ENCODE measurements at places on chromosomes 5 and 9. TPM values are rescaled to one million over a fixed set of nuclear protein-coding genes. Genes with fewer than 3 reads are reported as not detected.
A peak's percentile ranks its signal among the peaks of the same experiment; 100 is the strongest.

- no peak overlapping the region for H3K27ac ChIP-seq
- DNase-seq, result no peak
- H3K27me3 ChIP-seq, result peaks cover 86% of the 10 kb centered on the region
- peaks cover 28% of the 10 kb centered on the region for H3K36me3 ChIP-seq
- H3K4me3 ChIP-seq, result peak overlapping the region; percentile 70
Observed at GRCh38 chr9:21974343-21974721, 19.9 kb downstream of the CDKN2A start.

DNA sequence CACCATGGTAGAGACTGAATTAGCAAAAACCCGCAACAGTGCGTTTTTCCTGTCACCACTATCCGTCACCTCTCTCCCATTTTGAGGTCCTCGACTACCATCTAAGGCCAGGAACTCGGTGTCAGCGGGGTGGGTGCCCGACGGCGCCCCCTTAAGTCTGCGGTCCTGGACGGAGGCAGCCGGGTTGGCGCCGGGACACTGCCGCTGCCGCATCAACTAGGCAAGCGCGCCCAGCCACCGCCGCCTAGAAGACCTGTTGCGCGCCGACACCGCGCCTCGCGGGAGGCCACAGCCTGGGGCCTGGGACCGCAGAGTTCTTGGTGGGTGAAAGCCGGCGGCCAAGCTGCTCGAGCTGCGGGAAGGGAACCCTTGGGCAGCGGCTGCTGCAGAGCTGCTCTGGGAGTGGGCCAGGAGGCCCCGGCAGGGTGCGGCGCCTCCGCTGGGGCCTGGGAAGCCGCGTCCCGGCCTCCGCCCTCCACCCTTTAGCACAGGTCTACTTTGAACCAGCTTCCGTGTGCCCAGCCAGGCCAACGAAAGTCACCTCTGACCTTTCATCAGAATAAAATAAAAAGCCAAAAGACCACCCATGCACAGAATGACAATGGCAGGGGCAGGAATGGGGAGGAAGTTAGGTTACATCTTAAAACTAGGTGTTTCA is 3.5 kb downstream of the FOXB2 start:
- peaks cover 62% of the 10 kb centered on the region for H3K27me3 ChIP-seq
- H3K4me3 ChIP-seq, result no peak overlapping the region
- DNase-seq, result no peak
- H3K4me1 ChIP-seq, result peaks cover 14% of the 10 kb centered on the region
- no peak overlapping the region for H3K27ac ChIP-seq
- H3K36me3 ChIP-seq, result peaks cover 8% of the 10 kb centered on the region

- H3K4me3 ChIP-seq, result no peak overlapping the region
- no peaks in the 10 kb centered on the region for H3K36me3 ChIP-seq
- H3K27ac ChIP-seq, result no peak overlapping the region
- H3K4me1 ChIP-seq, result no peaks in the 10 kb centered on the region
- peaks cover 5% of the 10 kb centered on the region for H3K27me3 ChIP-seq
Observed at GRCh38 chr9:87189006-87189405, 241.7 kb upstream of the GAS1 start.

DNA sequence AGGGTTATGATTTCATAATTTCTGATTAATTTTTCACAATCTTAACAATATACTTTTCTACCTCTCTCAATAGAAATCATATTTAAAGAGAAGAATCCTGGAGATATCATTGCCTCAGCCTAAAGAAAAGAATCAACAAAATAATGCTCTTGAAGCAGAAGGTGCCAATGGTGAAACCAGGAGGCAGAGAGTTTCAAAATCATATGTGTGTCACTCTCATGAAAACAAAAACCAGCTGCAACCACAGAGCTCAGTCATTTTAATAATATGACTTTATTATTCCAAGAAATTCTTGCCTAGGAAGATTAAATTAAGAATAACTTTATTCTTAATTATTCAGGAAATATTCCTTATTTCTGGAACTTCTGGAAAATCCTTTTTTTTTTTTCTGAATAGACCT is 266.8 kb upstream of the ACTBL2 start:
- peaks cover 3% of the 10 kb centered on the region for H3K27me3 ChIP-seq
- H3K4me3 ChIP-seq, result no peak overlapping the region
- no peak overlapping the region for H3K27ac ChIP-seq
- no peaks in the 10 kb centered on the region for H3K4me1 ChIP-seq
- H3K36me3 ChIP-seq, result no peaks in the 10 kb centered on the region

- H3K36me3 ChIP-seq, result peaks cover 2% of the 10 kb centered on the region
- no peaks in the 10 kb centered on the region for H3K27me3 ChIP-seq
- H3K4me3 ChIP-seq, result no peak overlapping the region
- H3K4me1 ChIP-seq, result no peaks in the 10 kb centered on the region
- DNase-seq, result no peak
Observed at GRCh38 chr5:61479850-61480614, 148.0 kb downstream of the ZSWIM6 start.

GRCh38 chr5:2544003-2544402 is 207.5 kb downstream of the IRX2 start:
- no peak overlapping the region for H3K4me3 ChIP-seq
- no peak overlapping the region for H3K27ac ChIP-seq
- H3K4me1 ChIP-seq, result no peaks in the 10 kb centered on the region
- H3K36me3 ChIP-seq, result no peaks in the 10 kb centered on the region

GRCh38 chr9:37534412-37534811 is 41.8 kb downstream of the FBXO10 start:
- no peaks in the 10 kb centered on the region for H3K4me1 ChIP-seq
- no peaks in the 10 kb centered on the region for H3K36me3 ChIP-seq
- no peak overlapping the region for H3K27ac ChIP-seq

DNA sequence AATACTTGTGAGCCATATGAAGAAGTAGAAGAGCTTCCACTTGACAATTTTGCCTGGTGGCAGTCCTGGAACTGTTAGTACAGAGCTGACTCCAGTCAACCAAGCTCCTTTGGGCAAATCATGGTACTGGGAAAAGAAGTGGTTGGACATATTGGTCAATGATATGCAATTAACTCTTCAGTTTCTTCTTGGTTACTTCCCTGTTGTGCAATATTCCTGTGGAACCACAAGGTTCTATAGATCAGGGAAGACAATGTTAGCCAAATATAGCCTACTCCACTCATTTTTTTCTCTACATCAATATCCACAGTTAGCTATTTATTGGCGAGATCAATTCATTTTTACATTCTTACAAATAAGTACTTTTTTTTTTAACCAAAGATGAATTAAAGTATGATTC is 14.4 kb upstream of the GDA start:
- no peak overlapping the region for H3K4me3 ChIP-seq
- no peaks in the 10 kb centered on the region for H3K4me1 ChIP-seq
- H3K27ac ChIP-seq, result no peak overlapping the region

GRCh38 chr9:89751079-89751825 is 146.4 kb downstream of the GADD45G start:
- no peak for DNase-seq
- no peak overlapping the region for H3K27ac ChIP-seq
- H3K4me3 ChIP-seq, result no peak overlapping the region

DNA sequence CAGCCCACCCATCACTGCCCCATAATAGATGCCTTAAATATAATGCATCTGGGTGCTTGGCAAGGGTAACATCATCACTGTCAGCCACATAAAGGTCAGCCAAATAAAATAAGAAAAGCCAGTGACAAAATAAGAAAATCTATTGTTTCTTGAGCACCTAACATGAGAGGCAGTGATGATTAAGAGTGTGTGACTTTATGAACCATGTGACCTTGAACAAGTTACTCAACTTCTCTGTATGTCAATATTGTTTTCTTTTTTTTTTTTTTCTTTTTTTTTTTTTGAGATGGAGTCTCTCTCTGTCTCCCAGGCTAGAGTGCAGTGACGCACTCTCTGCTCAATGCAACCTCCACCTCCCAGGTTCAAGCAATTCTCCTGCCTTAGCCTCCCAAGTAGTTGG is 98.7 kb downstream of the CDK5RAP2 start:
- H3K27ac ChIP-seq, result no peak overlapping the region

DNA sequence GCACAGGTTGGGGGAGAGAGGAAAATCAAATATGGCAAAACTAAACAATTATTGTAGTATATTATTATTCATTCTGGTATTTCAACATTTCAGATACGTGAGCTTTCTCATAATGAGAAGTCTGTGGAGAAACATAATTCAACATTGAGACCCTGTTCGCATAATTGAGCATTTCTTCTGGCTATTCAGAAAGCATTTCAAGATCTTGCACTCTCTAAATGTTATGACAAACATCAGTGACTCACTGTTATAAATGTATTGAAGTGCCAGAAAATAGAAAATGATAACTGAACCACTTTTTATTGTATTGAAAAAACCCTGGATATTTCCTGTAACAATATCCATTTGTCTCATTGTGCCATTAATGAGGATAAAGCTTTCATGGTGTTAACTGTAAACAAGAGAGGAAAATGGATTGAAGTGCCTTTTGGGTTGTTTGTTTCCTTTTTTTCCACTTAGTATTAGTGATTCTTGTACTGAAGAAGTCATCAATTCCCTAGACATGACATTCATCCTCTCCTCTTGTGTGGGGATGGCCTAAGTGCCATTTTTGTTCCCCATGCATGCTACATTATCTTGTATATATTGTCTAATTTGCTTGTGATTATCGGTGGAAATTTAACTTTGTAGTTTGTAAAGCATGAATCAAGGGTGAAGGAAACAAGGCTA is 124.6 kb downstream of the CAMK4 start:
- no peak for DNase-seq
- H3K27me3 ChIP-seq, result no peaks in the 10 kb centered on the region
- H3K27ac ChIP-seq, result no peak overlapping the region
- no peak overlapping the region for H3K4me3 ChIP-seq
- H3K36me3 ChIP-seq, result peaks cover 55% of the 10 kb centered on the region

GRCh38 chr5:124274949-124275348 is 471.5 kb downstream of the ZNF608 start:
- H3K4me3 ChIP-seq, result no peak overlapping the region
- no peak overlapping the region for H3K27ac ChIP-seq
- H3K36me3 ChIP-seq, result no peaks in the 10 kb centered on the region
- DNase-seq, result no peak

DNA sequence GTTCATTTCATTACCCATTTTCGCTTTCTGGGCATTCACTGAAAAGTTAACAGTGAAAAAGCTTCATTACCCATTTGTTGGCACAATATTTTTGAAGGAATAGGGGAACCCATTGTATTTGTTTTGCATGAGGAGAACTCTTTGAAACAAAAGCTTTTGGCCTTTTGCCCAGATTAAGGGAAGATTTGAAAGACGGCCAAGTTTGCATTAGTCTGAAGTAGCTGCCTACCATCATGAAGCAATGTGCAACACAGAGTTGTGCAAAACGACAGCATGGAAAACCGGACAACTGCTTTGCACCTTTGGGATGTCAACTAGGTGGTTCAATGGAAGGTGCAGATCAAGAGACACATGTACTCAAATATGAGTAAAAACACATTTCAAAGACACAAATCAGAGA is 84.9 kb downstream of the TRPM3 start:
- H3K4me3 ChIP-seq, result no peak overlapping the region
- no peaks in the 10 kb centered on the region for H3K36me3 ChIP-seq
- H3K4me1 ChIP-seq, result no peaks in the 10 kb centered on the region
- H3K27ac ChIP-seq, result no peak overlapping the region
- DNase-seq, result no peak

DNA sequence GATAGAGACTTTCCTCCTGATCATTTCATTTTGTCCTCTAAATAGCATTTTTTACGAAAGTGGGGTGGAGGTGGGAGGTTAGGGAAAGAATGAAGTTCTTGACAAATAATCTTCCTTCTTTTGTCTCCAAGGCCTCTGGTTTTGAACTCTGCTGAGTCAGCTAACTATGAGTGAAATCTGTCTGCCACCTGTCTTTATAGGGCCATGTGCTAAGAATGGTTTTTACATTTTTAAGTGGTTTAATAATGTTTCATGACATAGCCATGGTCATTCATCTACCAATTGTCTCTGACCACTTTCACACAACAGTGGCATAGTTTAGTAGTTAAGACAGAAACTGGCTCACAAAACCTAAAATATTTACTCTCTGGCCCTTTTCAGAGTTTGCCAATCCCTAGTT is 7.6 kb downstream of the MAN2A1 start:
- DNase-seq, result no peak
- no peak overlapping the region for H3K27ac ChIP-seq
- H3K27me3 ChIP-seq, result no peaks in the 10 kb centered on the region
- peaks cover 48% of the 10 kb centered on the region for H3K36me3 ChIP-seq
- H3K4me3 ChIP-seq, result no peak overlapping the region

- no peak for DNase-seq
- H3K36me3 ChIP-seq, result no peaks in the 10 kb centered on the region
- no peak overlapping the region for H3K27ac ChIP-seq
- no peak overlapping the region for H3K4me3 ChIP-seq
Observed at GRCh38 chr5:93422652-93423280, 158.3 kb downstream of the NR2F1-AS1 start.

DNA sequence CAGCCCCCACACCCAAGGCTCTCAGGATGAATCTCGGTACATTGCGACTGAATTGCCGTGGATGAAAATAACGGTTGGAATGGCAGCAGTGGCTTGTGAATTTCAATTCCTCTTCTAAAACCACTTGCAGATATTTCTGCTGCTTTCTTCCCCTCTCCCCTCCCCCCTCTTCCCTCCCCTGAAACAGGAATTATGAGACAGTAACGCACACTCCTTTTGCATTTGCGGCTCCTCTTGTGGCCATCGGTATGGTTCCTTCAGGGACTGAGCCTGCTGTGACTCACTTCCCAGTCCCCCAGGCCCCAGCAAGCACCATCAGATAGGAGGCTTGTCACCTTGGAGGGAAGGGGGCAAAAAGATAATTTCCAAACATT is 9.7 kb downstream of the DCANP1 start:
- H3K4me3 ChIP-seq, result no peak overlapping the region
- H3K27ac ChIP-seq, result no peak overlapping the region
- H3K27me3 ChIP-seq, result peaks cover 17% of the 10 kb centered on the region
- no peaks in the 10 kb centered on the region for H3K4me1 ChIP-seq

DNA sequence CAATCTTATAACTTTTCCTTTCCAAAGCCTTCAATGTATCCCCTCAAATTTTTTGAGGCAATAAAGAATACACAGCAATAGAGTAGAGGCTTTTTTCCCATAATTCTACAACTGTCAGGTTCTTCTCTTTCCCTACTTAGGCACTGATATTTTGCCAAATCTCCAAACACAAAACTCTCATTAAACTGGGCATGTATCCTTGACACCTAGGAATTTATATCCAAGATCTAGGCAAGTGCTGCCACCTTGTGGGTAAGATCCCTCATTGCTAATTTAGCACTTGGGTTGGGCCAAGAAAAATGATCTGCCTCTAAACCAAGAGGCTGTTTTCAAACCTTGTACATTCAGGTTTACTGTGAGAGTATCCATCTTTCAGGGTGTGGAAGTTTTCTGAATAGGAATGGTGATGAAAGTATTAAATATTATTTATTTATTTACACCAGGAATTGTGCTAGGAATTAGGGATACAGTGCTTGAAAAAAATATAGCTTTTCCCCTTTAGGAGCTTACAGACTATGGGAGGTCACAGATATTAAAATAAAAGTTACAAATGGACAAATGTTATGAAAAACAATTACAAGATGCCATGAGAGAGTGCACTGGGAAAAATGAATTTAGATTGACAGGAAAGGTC is 17.6 kb downstream of the TSTD2 start:
- DNase-seq, result peak; percentile 75
- no peaks in the 10 kb centered on the region for H3K27me3 ChIP-seq
- H3K27ac ChIP-seq, result no peak overlapping the region

GRCh38 chr5:145874765-145875164 is 2.0 kb upstream of the GRXCR2 start:
- H3K27me3 ChIP-seq, result peaks cover 3% of the 10 kb centered on the region
- no peak overlapping the region for H3K27ac ChIP-seq
- H3K36me3 ChIP-seq, result no peaks in the 10 kb centered on the region
- H3K4me1 ChIP-seq, result no peaks in the 10 kb centered on the region
- H3K4me3 ChIP-seq, result no peak overlapping the region

Gene ZDHHC11
- total RNA-seq, result 17.0 TPM

Gene PTGDS
- total RNA-seq, result 1.2 TPM

Gene FREM1
- total RNA-seq, result not detected

Gene SLC1A1
- total RNA-seq, result 0.13 TPM

Gene OR1N2
- not detected for total RNA-seq

Gene GARNL3
- total RNA-seq, result 1.9 TPM

Gene DOCK2
- 320 TPM for total RNA-seq

Gene PIP5KL1
- 2.7 TPM for total RNA-seq

Gene PITX1
- not detected for total RNA-seq

Gene C9orf153
- total RNA-seq, result 0.34 TPM

All from activated CD8-positive, alpha-beta T cell treated with anti-CD3 and anti-CD28 coated beads, Interleukin-2, amount 10 ng/mL, durations not matched to agents 7 days and 5 days (primary cell).